CD4-positive, CD25-positive, alpha-beta regulatory T cell (primary cell): ENCODE measurements at places on chromosomes 11 and 22.

- DNase-seq: peak; percentile 78
Observed at GRCh38 chr11:58567889-58568512, 7.7 kb downstream of the LPXN start.

DNA sequence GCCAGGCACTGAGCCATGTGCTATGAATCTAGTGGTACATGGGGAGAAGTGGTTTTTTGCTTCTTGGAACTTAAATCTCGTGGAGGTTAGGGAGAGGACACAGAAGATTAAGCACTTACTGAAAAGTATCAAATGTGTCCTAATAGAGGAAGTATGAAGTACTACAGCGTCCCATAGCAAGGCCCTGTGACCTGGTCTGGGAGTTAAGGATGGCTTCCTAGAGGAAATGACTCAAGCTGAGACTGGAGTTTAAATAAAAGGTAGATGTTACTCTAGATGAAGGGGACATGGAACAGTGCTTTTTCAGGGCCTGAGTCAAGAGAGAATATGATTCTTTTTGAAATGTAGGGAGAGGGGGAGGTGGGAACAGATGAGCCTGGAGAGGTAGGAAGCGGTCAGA lies 202.9 kb downstream of the GRIK4 start:
- no peak for DNase-seq

DNA sequence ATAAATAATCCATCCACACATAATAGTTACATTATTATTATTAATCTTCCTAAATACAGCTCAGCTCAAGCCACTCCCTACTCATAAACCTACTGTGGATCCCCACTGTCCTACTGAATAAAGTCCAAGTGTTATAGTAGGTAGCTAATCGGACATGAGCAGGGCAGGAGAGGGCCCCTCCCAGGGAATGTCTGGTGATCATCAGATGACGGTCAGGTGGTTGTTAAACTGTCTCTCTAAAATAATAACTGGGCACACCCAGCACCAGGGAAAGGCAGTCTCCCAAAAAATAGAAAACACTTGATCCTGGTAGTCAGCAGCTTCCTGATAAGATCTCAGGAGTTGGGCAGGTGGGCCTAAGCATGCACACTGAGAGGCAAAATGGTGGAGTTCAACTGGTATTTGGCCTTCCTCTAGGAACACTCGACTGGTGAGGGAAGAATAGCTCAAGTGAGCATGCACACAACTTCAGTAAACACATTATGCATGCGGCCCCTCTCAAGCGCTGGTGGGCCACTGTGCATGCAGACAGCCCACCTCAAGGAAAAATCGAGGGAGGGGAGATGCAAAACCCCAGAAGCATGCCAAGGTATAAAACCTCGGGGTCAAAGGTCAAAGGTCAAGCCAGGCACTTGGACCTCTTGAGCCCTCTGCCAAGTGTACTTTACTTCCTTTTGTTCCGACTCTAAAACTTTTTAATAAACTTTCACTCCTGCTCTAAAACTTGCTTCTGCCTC lies 65.0 kb downstream of the LRRC32 start:
- no peak for DNase-seq

DNA sequence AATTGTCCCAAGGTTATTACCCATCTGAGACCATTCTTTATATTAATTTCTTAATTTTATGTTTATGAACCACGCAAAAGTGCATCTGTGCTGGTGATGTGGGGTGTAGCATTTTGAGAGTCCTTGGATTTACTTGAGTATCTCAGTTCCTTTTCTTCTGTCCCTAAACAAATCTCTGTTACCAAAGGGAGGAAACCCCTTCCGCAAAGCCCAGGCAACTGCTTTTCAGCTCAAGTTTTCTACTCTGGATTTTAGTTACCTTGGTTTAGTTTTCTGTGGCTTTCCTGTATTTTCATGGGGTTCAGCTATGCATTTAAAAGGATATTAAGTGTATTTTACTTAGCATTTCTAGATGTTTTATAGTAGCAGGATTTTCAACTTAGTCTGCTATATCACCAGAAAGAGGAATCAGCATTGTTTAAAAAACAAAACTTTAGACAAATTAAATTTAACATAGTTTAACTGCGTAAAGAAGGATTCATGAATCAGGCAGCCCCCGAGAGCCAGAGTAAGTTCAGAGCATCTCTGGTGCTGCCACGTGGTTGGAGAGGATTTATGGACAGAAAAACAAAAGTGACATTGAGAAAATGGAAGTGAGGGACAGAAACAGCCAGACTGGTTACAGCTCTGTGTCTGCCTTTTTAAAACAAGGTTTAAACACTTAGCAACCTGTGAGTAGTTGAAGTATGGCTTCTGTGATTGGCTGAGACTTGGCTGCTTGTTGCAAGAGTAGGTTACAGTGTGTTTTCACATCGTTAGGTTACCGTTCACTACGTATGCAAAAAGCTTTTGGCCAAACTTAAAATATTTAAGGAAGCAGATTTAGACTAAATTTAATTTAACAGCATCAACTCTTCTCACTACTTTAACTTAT lies 9.6 kb downstream of the ADM start:
- DNase-seq: peak; percentile 69

- peak; percentile 44 for DNase-seq
Observed at GRCh38 chr11:68340784-68341556, 28.6 kb downstream of the LRP5 start.

DNA sequence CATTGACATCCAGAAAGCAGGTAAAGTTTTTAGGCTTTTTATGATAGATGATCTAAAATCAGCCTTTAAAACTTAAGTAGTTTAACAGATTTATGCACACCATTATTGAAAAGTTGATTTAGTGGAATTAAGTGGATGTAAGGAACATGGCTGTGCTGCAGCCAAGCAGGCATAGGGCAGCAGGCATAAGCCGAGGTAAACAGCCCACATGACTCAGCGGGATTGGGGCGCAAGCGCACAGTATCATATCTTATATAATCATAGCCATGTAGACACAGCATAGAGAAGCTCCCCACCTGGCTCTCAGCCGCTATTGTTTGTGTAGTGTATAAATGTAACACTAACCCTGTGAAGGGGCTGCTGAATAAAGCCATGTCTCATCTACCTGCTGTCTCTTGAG lies 157.5 kb downstream of the WNT11 start:
- DNase-seq: peak; percentile 17

DNA sequence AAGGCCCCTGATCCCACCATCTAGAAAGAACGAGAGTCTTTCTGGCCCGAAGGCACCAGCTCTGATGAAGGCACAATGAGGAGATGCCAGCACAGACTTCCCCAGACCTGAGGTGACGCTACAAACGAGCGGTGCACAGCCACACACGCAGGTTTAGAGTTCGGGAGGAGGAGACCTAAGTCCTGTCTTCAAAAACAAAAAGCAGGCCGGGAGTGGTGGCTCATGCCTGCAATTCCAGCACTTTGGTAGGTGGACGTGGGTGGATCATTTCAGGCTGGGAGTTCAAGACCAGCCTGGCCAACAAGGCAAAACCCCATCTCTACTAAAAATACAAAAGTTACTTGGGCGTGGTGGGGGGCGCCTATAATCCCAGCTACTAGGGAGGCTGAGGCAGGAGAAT lies 9.5 kb downstream of the LTO1 start:
- no peak for DNase-seq

- no peak for DNase-seq
Observed at GRCh38 chr11:121123496-121124069, 22.5 kb downstream of the TECTA start.

DNA sequence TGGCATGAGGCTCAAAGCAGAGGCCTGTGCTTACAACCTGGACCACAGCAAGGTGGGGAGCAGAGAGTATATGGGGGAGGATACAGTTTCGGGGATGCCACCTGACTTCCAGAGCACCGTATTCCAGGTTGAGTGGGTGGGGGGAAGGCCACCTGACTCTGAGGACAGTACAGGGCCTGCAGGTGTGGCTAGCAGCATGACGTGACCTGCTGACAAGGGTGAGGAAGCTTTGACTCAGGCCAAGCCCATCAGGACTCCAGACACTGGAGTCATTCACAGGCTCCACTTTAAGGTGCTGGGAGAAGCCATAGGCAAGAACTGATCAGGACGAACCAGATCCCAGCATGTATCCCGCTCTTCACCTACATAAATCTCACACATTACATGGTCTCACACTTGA lies 34.6 kb upstream of the CRTAM start:
- DNase-seq: no peak

DNA sequence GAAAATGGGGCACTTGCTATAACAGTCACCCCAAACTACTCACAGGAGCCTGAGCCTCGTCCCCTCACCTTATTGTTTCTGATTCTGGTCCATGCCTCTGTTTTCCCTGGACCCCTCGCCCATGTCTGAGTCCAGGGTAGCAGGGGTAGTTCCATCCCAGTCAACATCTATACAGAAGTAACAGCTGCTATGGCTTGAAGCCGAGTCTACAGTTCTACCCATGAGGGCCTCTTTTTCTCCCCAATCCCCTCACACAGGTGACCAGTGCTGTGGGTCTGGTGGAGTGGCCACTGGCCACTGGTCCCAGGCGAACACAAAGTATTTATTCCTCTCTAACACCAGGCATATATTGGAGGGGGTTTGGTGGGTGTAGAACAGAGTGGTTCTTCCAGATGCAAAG lies 116.4 kb downstream of the ZNF280B start:
- no peak for DNase-seq

GRCh38 chr11:77244277-77245027 lies 57.0 kb downstream of the GDPD4 start:
- DNase-seq: no peak

GRCh38 chr11:125275905-125276618 lies 111.5 kb downstream of the PKNOX2 start:
- DNase-seq: no peak

DNA sequence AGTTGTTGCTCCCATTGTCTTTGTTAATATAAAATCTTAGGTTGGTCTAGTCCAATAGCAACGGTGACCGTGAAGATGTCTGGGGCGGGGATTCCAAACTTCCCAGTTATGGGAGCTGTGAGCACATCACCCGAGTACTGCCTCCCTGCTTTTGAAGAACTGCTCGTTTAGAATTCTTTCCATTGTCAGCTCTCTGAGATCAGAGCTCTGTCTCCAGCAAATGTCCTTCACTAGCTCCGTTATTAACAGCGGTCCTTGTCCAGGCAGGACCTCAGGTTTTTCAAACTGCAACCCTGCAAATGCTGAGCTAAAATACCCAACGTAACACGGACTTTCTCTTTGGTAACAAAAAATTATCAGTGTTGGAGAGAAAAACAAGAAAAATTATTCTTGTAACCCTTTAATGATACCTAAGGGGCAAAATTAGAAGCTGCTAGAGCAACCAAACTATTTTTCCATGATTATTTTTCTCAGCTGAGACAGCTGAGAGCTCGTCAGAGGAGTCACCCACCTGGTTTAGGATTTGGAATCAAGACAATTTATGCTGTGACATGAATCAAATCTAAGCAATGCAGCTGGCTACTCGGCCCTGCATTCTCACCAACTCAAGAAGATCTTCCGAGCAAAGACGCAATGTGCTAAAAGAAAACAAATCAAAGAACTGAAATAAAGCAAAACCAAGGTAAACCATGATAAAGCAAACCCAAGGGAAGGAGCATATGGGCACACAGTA lies 15.1 kb upstream of the EFCAB6 start:
- no peak for DNase-seq

DNA sequence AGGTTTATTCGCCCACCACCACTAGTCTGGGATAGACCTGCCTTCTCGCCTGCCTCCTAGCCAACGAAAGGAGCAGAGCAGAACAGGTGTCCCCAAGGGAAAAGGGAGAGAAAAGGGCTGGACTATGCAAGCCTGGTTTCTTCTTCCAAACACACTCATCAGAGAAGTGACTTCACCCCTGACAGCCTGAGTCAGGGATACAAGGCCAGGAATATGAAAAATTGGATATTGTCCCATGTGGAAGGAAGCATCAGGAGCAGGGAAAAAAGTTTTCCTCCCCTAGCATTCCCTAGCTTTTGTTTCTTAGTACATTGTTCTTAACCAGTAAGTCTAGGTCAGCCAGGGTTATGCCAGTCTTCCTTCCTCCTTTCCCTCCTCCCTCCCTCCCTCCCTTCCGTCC lies 56.9 kb upstream of the TNRC6B start:
- no peak for DNase-seq

DNA sequence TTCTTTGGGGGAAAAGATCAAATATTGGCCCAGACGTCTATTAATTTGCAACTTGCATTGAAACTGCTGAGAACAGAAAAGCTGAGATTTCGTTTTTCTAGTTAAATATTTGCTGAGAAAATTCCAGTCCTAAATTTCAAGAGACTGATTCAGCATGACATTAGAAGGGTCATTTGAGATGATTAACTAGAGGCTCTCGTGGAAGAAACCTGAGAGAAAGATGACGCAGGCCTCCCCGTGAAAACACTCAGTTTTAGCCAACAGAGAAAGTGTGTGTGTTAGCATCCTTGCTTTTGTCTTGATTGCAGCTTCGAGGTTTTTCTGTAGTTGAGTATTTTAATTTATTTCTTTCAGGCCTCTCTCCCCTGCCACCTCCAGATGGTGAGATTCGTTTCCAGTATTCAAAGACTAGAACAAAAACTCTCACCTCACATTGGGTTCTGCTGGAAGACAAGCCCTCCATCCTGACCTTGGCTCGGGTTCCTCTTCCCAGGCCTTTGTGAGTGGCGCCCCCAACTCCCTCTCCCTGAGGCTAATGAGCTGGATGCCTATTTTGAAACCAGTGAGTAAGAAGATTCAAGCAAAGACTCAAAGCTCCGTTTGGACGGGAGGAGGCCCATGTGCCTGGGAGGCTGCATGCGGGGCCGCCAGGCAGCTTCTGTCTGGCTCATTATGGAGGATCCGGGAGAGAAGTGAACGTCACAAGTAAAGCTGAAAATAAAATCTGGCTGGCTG lies 52.4 kb downstream of the CELSR1 start:
- no peak for DNase-seq

GRCh38 chr11:69912911-69913451 lies 93.8 kb upstream of the FGF3 start:
- DNase-seq: no peak

- DNase-seq: no peak
Observed at GRCh38 chr11:4190098-4190497, 95.5 kb downstream of the RRM1 start.

DNA sequence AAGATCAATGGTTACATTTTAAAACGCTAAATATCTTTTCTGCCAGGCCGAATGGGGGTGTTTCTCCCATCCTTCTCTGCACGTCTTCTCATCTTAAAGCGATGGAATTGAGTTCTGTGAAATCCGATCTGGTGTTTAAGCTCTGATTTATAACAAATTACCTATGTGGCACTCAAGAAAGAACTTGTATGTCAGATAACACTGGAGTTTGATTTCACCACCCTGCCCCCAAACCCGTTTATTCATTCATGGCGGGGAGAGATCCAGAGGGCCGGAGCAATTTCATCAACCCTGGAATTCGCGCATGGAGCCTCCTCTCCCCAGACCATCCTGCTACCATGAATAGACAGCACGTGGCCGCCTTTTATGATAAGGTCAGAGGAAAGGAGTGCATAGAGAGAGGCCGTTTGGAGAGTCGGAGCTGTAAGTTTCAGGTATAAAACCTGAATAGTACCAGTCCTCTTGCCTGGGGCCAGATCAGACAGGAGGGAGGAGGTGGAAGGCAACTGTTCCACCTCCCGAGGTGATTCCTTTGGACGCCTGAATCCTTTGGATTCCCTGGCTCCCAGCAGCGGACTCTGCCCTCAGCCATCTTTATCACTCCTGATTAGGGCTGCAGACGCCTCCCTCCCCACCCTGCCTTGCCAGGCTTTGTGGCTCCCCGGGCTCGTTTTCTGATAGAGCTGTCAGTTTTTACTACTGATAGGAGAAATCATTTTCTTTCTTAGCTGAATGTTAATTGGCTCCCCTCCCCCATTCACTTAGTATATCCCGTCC lies 27.3 kb upstream of the NFAM1 start:
- no peak for DNase-seq

- no peak for DNase-seq
Observed at GRCh38 chr11:117929916-117930570, 841 bp upstream of the TMPRSS13 start.
